ENCODE measurements at places on chromosomes 4 and X. TPM values are rescaled to one million over a fixed set of nuclear protein-coding genes. Genes with fewer than 3 reads are reported as not detected.

DNA sequence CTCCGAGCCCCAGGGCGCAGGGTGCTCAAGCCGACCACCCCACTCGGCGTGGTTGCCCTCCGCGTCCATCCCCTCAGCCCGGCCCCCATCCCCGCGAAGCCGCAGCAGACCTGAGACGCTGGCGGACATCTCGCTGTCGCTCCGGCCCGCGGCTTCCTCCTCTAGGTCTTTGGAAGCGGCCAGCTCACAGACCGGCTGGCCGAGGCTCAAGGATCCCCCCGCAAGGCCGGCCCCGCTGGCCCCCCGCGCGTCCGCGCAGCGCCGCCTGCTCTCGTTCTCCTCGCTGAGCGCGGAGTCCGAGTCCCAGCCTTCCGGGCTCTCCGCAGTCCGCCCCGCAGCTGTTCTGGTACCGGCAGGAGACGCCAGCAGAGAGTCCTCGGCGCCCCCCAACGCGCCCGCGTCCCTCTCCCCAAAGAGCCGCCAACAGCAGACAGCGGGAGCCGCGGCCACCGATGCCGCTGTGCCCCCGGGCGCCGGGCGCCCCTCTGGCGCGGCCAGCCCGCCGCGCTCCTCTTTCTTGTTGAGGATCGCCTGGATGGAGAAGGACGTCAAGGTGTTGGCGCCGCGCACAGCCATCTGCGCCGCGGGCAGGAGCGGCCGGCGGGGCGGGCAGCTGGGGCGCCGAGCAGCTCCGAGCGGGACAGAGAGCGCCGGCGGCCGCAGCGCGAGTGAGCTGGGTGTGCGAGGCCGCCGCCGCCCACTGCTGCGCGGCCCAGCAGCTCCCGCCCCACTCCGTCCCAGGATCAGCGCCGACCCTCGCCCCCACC, at the start of gene NKX3-2:
Gene NKX3-2, minus strand, starts transcription at position 670 of the 767 bp plus-strand sequence. Its CDS starts 94 bp downstream, at position 576.
- no peak within 1 kb of the TSS for H3K27ac ChIP-seq
- peaks cover 83% of the 10 kb centered on the region for H3K4me1 ChIP-seq
- DNase-seq: no peak

DNA sequence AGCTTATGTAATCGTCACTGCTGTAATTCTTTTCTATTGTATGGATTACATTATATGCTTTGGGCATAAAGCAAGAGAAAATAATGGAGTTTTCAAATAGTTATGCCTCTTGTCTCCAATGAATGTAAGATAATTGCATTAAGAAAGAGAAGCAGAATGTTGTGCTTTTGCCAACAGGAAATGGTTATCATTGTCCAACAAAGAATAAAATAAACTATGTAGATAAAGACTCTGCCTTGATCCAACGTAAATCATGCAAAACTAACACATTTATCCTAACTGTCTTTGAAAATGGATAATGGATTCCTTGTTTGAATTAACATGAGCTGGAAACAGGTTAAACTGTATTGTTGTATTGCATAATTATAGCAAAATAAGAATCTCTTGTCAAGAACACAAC, 1709.0 kb downstream of the PCDH7 start:
- no peaks in the 10 kb centered on the region for H3K36me3 ChIP-seq
- H3K27ac ChIP-seq: no peak overlapping the region
- H3K4me1 ChIP-seq: no peaks in the 10 kb centered on the region
- no peak overlapping the region for H3K4me3 ChIP-seq

Gene ASIC5
- not detected for polyA plus RNA-seq

DNA sequence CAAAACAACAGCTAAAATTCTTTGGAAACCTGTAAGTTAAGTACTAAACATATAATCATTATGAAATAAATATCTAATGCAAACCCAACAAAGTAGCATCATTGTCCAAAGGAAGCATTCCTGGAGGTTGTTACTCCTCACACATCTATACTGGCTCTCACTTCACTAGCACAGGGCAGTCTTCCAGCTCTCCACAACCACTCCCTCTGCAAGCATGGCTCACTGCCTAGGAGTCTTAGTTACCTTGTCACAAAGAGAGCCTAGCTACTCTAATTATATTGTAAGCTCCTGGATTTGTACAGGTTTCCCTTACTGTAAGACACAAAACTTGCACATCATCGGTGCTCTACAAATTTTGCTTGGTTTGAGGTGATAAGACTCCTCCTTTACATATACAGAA, 76.1 kb downstream of the AMMECR1 start:
- H3K27me3 ChIP-seq: no peaks in the 10 kb centered on the region
- H3K27ac ChIP-seq: no peak overlapping the region
- no peaks in the 10 kb centered on the region for H3K36me3 ChIP-seq
- peaks cover 57% of the 10 kb centered on the region for H3K4me1 ChIP-seq
- no peak overlapping the region for H3K4me3 ChIP-seq

Gene PCDH7
- not detected for polyA plus RNA-seq

DNA sequence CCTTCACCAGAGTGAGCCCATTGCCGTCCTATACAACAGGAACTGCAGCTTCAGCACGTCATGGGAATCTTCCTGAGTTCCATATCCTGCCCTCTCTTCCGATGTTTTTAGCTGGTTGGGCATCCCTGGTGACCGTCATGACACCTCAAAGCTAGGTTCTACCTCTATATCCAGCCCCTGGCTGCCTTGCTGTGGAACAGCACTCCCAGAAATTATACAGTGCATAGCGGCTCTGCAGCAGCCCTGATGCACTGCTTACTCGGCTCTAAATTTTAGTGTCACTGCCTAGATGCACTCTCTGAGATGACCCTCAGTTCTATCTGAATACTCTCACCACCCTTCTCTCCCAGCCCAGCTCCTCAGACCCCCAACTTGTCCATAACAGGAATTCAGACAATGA, 44.3 kb downstream of the ARHGEF38 start:
- no peak for DNase-seq
- no peak overlapping the region for H3K4me3 ChIP-seq

GRCh38 chr4:82645936-82646565, 84.3 kb upstream of the TMEM150C start:
- no peak overlapping the region for H3K27ac ChIP-seq
- no peaks in the 10 kb centered on the region for H3K36me3 ChIP-seq
- H3K4me3 ChIP-seq: no peak overlapping the region
- no peaks in the 10 kb centered on the region for H3K4me1 ChIP-seq

DNA sequence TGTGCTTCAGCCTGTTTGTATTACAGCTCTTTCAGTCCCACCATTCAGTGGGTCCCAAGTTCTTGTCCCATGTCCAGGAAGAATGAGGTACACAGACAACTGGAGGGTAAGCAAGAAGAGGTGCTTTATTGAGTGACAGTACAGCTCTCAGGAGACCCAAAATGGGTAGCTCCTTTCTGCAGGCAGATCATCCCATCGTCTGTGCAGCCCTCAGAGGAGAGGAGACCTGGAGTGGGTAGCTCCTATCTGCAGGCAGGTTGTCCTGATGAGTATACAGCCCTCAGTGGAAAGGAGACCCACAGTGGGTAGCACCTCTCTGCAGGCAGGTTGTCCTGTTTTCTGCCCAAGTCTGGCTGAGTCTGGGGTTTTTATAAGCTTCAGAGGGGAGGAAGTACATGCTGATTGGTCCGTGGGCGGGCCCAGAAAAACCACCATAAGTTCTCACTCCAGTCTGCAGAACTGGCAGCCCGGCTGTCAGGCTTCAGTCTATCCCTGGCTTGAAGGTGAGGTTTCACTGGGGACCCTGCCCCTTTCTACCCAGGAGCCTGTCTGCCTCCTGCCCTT, 18.0 kb downstream of the GRK4 start:
- H3K27me3 ChIP-seq: no peaks in the 10 kb centered on the region
- no peaks in the 10 kb centered on the region for H3K36me3 ChIP-seq
- H3K27ac ChIP-seq: no peak overlapping the region
- no peak for DNase-seq
- H3K4me3 ChIP-seq: no peak overlapping the region

GRCh38 chr4:74258963-74259362, 49.3 kb upstream of the EPGN start:
- no peak overlapping the region for H3K4me3 ChIP-seq
- no peaks in the 10 kb centered on the region for H3K36me3 ChIP-seq
- no peaks in the 10 kb centered on the region for H3K27me3 ChIP-seq
- DNase-seq: no peak

Gene MAGEA8
- polyA plus RNA-seq: not detected

Gene FAM149A
- polyA plus RNA-seq: not detected

DNA sequence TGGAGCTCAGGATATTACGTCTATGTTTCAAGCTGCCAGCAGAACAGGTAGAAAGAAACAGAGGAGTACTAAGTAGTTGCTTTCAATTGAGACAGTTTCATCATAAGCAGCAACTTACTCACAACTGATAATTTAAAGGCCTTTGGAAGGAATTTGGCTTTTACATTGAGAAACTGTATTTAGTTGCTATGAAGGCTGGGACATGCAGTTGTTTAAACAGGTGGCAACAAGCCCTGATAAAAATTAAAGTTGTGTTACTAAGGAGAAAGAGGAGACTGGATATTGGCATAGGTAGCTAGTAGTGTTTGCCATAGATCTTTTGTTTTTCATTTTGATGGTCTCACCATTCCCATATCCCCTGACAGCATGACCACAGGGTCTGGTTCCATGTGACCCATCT, 18.4 kb downstream of the MID1IP1 start:
- no peaks in the 10 kb centered on the region for H3K36me3 ChIP-seq
- no peak overlapping the region for H3K4me3 ChIP-seq
- H3K4me1 ChIP-seq: peaks cover 50% of the 10 kb centered on the region
- H3K27me3 ChIP-seq: no peaks in the 10 kb centered on the region
- DNase-seq: no peak

GRCh38 chr4:152691761-152692160, 12.0 kb upstream of the TMEM154 start:
- no peak overlapping the region for H3K4me3 ChIP-seq
- no peak for DNase-seq
- H3K36me3 ChIP-seq: no peaks in the 10 kb centered on the region
- H3K27me3 ChIP-seq: no peaks in the 10 kb centered on the region
- peaks cover 3% of the 10 kb centered on the region for H3K4me1 ChIP-seq
- H3K27ac ChIP-seq: no peak overlapping the region

DNA sequence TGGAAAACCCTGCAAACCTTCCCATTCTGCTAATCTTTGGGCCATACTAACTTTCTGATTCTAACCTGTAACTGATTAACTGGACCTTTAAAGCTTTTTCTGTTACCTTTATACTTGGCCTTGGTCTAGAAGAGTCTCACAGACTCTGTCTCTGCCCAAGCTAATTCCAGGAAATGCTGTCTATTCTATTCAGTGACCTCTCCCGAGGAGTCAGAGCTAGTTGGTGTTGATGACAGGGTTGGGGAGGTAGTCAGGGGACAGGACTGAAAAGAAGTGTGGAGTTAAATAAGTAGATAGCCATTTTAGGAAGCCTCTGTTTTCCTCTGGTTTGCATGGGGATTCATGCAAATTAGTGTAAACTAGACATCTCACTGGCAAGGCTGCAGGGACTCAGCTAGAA, 429.5 kb downstream of the GRID2 start:
- H3K36me3 ChIP-seq: no peaks in the 10 kb centered on the region
- H3K4me3 ChIP-seq: no peak overlapping the region
- no peaks in the 10 kb centered on the region for H3K27me3 ChIP-seq
- no peak for DNase-seq
- no peak overlapping the region for H3K27ac ChIP-seq

Gene GLUD2
- polyA plus RNA-seq: 0.32 TPM

Gene FAM114A1
- polyA plus RNA-seq: 0.64 TPM

- no peaks in the 10 kb centered on the region for H3K4me1 ChIP-seq
- DNase-seq: no peak
- no peak overlapping the region for H3K4me3 ChIP-seq
- no peaks in the 10 kb centered on the region for H3K27me3 ChIP-seq
Observed at GRCh38 chrX:19179389-19179788, 57.1 kb upstream of the ADGRG2 start.

- peaks cover 21% of the 10 kb centered on the region for H3K36me3 ChIP-seq
- H3K27me3 ChIP-seq: no peaks in the 10 kb centered on the region
- DNase-seq: no peak
- H3K4me3 ChIP-seq: no peak overlapping the region
Observed at GRCh38 chr4:6594826-6595355, 19.9 kb downstream of the MAN2B2 start.

GRCh38 chrX:53084043-53084570, 1.9 kb downstream of the TSPYL2 start:
- peaks cover 35% of the 10 kb centered on the region for H3K4me1 ChIP-seq
- no peak overlapping the region for H3K27ac ChIP-seq
- peaks cover 17% of the 10 kb centered on the region for H3K36me3 ChIP-seq
- no peak for DNase-seq
- H3K4me3 ChIP-seq: no peak overlapping the region

GRCh38 chrX:24480400-24480865, 15.3 kb downstream of the PDK3 start:
- no peak overlapping the region for H3K4me3 ChIP-seq
- H3K36me3 ChIP-seq: no peaks in the 10 kb centered on the region
- H3K27ac ChIP-seq: peak overlapping the region; percentile 82
- H3K27me3 ChIP-seq: no peaks in the 10 kb centered on the region
- DNase-seq: no peak

DNA sequence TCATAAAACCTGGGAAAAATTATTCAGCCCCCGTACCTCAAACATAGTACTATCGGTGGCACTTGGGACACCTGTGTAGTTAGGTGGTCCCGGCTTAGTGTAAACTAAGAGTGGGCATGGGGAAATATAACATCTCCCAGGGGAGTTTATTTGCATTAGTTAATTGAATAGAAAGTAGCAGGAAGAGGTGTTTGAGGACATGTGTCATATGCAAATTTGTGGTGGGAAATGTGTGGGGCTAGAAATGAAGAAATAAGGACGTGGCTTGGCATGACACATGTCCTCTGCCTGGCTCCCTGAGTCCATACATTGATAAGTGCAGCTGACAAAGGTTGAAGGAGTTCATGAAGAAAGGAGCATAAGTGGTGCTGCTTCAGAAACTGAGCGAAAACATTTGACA, 483.6 kb downstream of the SH2D1A start:
- no peak overlapping the region for H3K27ac ChIP-seq
- no peaks in the 10 kb centered on the region for H3K36me3 ChIP-seq
- H3K27me3 ChIP-seq: no peaks in the 10 kb centered on the region

- no peak for DNase-seq
- no peak overlapping the region for H3K27ac ChIP-seq
- no peaks in the 10 kb centered on the region for H3K27me3 ChIP-seq
- H3K4me3 ChIP-seq: no peak overlapping the region
- H3K36me3 ChIP-seq: no peaks in the 10 kb centered on the region
Observed at GRCh38 chr4:98248934-98249333, 12.2 kb upstream of the RAP1GDS1 start.

Gene RHOXF2
- polyA plus RNA-seq: not detected

DNA sequence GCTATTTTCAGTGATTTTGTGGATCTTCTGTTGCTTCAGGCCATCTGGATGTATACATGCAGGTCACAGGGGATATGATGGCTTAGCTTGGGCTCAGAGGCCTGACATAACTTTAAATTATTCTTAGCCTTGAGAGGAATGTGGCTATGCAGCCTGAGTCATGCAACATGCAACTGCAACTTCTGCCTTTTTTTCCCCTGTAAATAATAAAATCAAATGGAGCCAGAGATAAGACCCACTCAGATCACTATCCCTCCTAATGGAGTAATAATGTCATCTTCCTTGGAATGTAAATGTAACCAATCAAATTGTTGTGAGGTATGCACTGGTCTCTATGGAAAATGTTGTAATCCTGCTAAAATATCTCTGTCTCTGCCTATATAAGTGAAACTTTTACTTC, 54.9 kb downstream of the MAGEB17 start:
- no peaks in the 10 kb centered on the region for H3K36me3 ChIP-seq
- DNase-seq: no peak
- H3K27me3 ChIP-seq: no peaks in the 10 kb centered on the region
- H3K4me3 ChIP-seq: no peak overlapping the region
